ENCODE measurements at places on chromosomes 7 and 10. TPM values are rescaled to one million over a fixed set of nuclear protein-coding genes. Genes with fewer than 3 reads are reported as not detected.
A peak's percentile ranks its signal among the peaks of the same experiment; 100 is the strongest.

The TMEM139 gene
- 127 TPM for polyA plus RNA-seq

DNA sequence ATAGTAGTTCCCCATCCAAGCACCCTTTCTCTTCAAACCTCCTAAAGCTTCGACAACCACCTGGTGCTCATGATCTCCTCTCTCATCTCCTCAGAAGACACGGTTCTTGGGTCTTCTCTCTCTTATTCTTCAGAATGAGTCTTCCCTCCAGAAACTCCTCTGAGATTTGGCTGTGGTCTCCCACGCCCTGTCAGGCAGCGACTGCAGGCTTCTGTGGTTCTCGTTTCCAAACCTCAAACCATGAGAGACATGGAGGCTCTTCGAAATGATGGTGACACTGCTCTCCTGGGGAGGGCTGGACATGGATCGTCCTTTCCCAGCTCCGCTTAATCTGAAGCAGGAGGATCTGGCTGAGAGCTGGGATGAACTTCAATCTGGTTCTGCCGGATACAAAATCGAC is 78.6 kb upstream of the PITRM1 start:
- no peak overlapping the region for H3K4me3 ChIP-seq
- no peak for DNase-seq
- H3K27ac ChIP-seq = no peak overlapping the region
- H3K36me3 ChIP-seq = no peaks in the 10 kb centered on the region

DNA sequence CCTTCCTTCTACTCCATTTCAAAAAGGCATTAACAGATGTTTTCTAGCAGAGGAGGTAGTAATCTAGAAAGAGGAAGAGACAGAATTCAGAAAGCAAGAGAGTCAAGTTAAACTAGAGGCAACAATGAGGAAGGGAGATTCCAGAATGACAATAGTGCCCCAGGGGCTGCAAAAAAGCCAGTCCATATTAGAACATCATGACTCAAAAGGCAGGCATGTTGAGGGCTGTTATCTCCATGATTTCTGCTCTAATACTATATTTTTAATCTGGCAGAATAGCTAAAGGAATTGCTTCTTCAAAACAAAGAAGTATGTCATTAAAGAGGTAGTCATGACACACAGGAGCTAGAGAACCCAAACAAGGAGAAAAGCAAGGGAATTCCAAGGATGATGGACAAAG is 599.6 kb downstream of the INHBA start:
- no peak overlapping the region for H3K27ac ChIP-seq
- no peaks in the 10 kb centered on the region for H3K4me1 ChIP-seq
- H3K27me3 ChIP-seq = no peaks in the 10 kb centered on the region
- no peaks in the 10 kb centered on the region for H3K36me3 ChIP-seq

GRCh38 chr7:131182446-131183058 is 145.1 kb upstream of the MKLN1 start:
- H3K4me3 ChIP-seq = no peak overlapping the region
- H3K4me1 ChIP-seq = no peaks in the 10 kb centered on the region
- no peaks in the 10 kb centered on the region for H3K27me3 ChIP-seq
- no peaks in the 10 kb centered on the region for H3K36me3 ChIP-seq
- H3K27ac ChIP-seq = no peak overlapping the region

The COA1 gene
- 35.1 TPM for polyA plus RNA-seq

- H3K36me3 ChIP-seq = no peaks in the 10 kb centered on the region
- H3K4me1 ChIP-seq = peaks cover 6% of the 10 kb centered on the region
- H3K27me3 ChIP-seq = peaks cover 19% of the 10 kb centered on the region
Observed at GRCh38 chr10:86389441-86390193, 23.0 kb upstream of the GRID1 start.

DNA sequence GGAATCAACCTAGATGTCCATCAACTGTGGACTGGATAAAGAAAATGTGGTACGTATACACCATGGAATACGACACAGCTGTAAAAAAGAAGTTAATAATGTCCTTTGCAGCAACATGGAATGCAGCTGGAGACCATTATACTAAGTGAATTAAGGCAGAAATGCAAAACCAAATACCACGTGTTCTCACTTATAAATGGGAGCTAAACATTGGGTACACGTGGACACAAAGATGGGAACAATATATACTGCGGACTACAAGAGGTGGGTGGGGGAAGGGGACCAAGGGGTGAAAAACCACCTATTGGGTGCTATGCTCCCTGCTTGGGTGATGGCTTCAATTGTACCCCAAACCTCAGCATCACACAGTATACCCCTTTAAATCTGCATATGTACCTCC is 385.5 kb downstream of the SORCS3 start:
- no peaks in the 10 kb centered on the region for H3K4me1 ChIP-seq
- no peak overlapping the region for H3K27ac ChIP-seq
- H3K36me3 ChIP-seq = no peaks in the 10 kb centered on the region
- no peak for DNase-seq
- H3K27me3 ChIP-seq = no peaks in the 10 kb centered on the region
- no peak overlapping the region for H3K4me3 ChIP-seq

The ZNF117 gene
- 1.9 TPM for polyA plus RNA-seq

DNA sequence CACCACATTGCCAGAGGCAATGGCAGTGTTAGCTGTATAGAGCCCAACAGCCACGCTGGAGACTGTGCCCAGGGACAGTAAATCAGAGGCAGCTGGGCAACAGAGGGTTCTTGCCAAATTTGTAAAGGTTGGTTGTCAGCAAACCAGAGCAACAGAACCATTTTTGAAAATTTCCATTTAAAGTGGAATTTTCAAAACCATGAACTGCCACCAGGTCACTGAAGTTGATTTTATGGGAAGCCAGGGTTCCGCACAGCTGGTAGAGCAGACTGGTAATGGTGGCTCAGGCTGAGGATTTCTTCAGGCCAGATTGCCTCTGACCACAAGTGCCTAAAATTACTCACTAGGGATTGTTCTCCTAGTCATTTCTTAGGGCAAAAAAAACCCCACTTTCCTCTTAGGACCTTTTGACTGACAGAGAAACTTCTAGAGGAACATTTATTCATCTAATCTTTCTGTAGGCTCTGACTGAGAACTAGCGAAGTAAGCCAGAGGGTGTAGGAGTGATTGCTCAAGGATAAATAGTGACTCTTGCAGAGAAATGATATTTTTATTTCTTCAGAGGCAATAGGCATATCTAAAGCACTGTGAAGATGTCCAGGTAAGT is 342.4 kb downstream of the BBS9 start:
- no peaks in the 10 kb centered on the region for H3K27me3 ChIP-seq
- no peak for DNase-seq
- H3K27ac ChIP-seq = no peak overlapping the region

DNA sequence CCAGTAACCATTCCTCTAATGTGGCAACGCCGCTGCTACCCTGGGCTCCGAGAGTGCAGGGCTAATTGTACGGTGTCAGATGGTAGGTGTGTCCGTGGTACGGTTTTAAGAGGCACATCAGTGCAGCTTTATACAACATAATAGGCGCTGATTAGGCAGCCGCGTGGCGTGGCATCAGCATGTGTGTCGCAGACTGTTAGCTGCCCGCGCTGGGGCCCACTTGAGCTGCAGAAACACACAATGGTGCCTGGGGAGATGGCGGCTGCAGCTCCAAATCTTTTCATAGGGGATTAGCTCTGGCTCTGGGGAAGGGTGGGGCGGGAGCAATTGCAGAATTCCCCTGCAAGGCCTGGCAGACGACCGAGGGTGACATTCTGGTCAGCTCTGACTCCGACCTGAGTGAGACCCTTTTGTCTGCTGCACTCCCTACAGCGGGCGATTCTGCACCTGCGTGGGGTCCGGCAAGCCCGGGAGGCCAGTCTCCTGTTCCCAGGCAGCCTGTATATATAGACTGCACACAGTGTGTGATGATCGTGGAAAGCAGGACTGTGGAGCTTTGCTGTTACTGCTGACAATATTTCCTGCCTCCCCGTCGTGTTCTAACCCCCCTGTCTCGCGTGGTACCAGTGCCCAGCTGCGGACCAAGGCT is 722.7 kb upstream of the CELF2 start:
- no peaks in the 10 kb centered on the region for H3K4me1 ChIP-seq
- H3K27ac ChIP-seq = no peak overlapping the region
- no peak overlapping the region for H3K4me3 ChIP-seq
- DNase-seq = no peak

DNA sequence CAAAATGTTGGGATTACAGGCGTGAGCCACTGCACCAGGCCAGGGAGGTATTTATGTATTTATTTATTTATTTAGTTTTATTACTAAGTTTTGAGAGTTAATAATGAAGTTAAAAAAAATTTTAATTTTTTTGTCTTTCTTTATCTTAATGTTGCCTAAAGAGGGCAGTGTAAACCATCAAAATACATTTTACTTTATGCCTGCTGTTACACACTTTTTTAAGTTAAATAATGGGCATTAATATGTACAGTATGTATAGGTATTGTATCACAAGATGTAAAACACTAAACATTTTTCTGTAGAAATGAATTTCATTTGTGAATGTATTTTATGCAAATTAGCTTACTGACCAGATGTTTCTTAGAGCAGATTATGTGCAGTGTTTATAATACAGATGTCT is 129.4 kb downstream of the AASS start:
- H3K4me3 ChIP-seq = no peak overlapping the region
- H3K36me3 ChIP-seq = no peaks in the 10 kb centered on the region
- H3K27me3 ChIP-seq = no peaks in the 10 kb centered on the region
- no peaks in the 10 kb centered on the region for H3K4me1 ChIP-seq
- no peak overlapping the region for H3K27ac ChIP-seq

GRCh38 chr7:2567679-2568278 is 9.0 kb downstream of the IQCE start:
- DNase-seq = peak; percentile 48
- peaks cover 2% of the 10 kb centered on the region for H3K4me1 ChIP-seq

DNA sequence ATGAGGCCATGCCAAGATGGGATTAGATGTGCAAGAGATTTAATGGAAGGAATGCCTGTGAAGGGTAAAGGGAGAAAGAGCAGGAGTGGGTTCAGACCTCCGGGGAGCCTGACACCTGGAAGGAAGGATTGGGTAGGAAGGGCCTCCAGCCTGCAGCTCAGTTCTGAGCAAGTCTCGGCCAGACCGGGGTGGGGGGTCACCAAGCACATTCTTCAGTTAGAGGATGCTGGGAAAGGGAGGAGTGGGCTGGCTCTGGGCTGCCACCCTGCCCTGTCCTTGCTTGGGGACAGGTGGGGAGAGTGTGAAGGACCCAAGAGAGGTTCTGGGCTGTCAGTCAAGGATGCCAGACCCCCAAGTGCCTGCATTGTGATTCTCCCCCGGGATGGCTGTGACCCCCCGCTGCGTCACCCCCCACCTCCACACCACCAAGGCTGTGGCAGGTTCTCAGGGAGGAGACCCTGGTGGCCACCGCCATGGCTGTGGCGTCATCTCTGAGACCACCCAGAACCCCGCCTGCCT is 16.5 kb upstream of the PRKAG2 start:
- no peak overlapping the region for H3K27ac ChIP-seq
- no peak for DNase-seq
- H3K36me3 ChIP-seq = no peaks in the 10 kb centered on the region
- H3K4me3 ChIP-seq = no peak overlapping the region
- H3K4me1 ChIP-seq = no peaks in the 10 kb centered on the region

DNA sequence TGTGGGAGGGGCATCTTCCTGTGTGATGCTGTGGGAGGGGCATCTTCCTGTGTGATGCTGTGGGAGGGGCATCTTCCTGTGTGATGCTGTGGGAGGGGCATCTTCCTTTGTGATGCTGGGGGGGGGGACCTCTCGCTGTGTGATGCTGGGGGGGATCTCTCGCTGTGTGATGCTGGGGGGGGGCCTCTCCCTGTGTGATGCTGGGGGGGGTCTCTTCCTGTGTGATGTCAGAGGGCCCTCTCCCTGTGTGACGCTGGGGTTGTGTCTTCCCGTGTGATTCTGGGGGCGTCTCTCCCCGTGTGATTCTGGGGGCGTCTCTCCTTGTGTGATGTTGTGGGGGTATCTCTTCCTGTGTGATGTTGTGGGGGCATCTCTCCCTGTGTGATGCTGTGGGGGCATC is 27.9 kb upstream of the DPYSL4 start:
- H3K27me3 ChIP-seq = no peaks in the 10 kb centered on the region
- H3K36me3 ChIP-seq = no peaks in the 10 kb centered on the region
- no peak overlapping the region for H3K4me3 ChIP-seq

The TMEM229A gene
- 1.6 TPM for polyA plus RNA-seq

GRCh38 chr7:95642173-95642572 is 45.9 kb upstream of the PDK4 start:
- H3K4me3 ChIP-seq = no peak overlapping the region
- no peak for DNase-seq
- no peak overlapping the region for H3K27ac ChIP-seq
- no peaks in the 10 kb centered on the region for H3K27me3 ChIP-seq
- H3K36me3 ChIP-seq = no peaks in the 10 kb centered on the region

DNA sequence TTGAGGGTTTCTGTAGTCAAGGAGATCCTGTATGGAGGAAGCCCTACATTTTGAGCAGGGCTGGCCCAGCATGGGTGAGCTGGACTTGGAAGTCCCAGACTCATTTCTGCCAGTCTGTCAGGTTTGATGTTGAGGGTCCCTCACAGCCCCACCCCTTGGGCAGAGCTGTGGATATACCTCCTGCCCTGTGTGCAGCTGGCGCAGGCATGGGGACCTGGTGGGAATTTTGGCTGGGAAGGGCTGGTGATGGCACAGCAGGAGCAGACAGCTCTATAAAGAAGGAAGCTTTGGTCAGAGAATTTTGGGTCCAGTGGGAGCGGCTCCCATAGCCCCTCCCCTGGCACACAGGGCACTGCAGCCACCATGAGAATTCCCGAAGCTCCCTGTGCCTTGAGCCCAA is 482.6 kb downstream of the RPS24 start:
- H3K4me3 ChIP-seq = no peak overlapping the region
- H3K36me3 ChIP-seq = no peaks in the 10 kb centered on the region
- H3K27me3 ChIP-seq = no peaks in the 10 kb centered on the region

The CHAT gene
- polyA plus RNA-seq = not detected

DNA sequence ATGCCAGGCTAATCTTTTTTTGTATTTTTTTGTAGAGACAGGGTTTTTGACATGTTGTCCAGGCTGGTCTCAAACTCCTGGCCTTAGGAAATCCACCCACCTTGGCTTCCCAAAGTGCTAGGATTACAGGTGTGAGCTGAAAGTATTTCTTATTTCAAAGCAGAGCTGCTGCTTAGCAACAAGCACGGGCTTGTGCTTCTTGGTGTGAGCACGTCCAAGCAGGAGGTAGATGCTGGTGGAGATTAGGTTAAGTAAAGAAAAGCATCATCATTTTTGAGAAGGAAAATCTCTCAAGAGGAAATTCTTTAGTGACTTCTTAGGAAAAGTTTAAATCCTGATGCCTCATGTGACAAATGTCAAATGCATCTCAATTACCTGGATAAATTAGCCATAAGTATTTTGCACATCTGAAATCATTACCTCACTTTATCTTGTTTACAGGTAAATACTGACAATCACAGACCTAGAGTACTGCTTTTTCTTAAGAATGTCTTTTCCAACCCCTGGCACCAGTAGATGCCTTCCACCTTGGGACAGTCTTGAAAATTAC is 431.8 kb upstream of the FZD8 start:
- H3K4me1 ChIP-seq = no peaks in the 10 kb centered on the region
- H3K27ac ChIP-seq = no peak overlapping the region
- DNase-seq = no peak
- H3K27me3 ChIP-seq = no peaks in the 10 kb centered on the region
- H3K36me3 ChIP-seq = no peaks in the 10 kb centered on the region

DNA sequence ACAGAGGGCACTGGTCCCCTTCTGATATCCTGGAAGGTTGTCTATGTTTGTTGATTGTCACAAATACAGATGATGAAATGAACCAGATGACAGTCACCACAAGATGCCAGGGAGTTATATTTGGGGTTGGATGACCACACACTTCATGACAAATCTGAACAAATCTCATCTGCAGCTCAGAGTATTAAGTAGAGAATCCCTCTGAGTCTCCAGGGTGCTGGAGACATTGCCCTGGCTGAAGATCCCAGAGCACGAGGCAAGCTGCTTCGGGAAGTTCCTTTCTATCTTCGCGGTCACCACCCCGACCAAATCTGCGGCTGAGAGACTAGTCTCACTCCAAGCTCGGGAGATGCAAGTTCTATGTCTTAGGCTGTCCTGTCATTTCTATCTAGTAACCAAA is 9.0 kb downstream of the DENND2A start:
- peaks cover 2% of the 10 kb centered on the region for H3K27me3 ChIP-seq
- no peak overlapping the region for H3K27ac ChIP-seq
- no peak for DNase-seq
- no peak overlapping the region for H3K4me3 ChIP-seq

The BAMBI gene
- polyA plus RNA-seq = 1.1 TPM

The CFTR gene
- 23.5 TPM for polyA plus RNA-seq

Data from small intestine (tissue), 16 donors.